ENCODE measurements at places on chromosomes 6 and 20.

DNA sequence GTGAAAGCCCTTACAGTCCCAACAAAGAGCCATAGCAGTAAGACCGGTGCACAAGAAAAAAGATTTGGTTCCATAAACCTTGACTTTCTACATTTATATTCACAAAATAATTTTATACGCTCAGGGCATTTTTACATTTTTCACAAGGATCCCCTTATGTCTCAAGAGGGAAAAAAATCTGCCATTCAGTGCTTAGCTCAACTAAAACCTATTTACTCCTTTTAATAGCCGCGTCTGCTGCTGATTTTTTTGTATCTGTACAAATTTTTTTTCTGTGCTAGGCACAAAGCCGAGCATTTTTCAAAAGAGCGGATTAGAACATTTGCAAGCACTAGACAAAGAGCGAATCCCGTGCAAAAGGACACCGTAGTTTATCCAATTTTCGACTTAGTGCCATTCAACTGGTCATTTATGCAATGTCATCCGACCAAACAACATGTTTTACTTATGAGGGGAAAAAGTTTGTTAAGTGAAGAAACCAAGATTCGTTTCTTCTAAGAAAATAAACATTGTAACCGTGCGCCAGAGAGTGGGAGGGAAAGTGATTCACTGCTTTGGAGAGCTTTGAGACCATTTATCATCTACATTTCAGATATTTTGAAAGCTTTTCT lies 3.7 kb downstream of the TFAP2D start:
- no peak for DNase-seq

- no peak for DNase-seq
These were observed 41.8 kb upstream of the DOK5 start for GRCh38 chr20:54433636-54434035.

- no peak for DNase-seq
These were observed 47.3 kb downstream of the L3MBTL3 start for GRCh38 chr6:130065609-130066156.

DNA sequence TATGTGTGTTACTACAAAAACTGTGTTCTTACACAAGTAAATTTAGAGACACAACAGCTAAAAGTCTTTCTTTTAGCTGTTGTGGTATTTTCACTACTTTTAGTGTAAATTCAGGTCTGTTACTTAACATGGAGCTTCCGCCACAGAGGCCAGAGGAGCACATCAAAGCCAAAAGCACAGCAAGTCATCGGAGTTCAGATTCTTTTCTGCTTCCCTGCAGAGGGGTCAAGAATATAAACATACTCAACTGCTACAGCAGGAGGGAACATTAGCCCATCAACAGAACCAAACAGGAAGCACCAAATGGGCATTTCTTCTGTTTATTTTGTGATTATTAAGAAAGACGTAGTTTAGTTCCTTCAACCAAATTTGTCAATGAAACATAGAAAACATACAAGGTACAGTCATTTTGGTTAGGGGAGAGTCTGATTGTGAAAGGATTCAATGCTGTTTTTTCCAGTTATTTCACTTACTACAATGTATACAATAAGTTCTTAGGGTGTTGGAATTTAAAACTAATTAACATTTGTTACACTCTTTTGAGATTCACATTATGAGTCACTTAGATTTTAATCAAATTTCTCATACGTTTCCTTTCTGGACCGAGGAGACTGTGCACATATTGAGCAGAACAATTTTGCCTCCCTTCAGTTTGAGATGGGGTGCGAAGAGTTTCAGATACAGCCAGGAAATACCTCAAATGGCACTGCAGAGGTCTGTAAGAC lies 42.8 kb upstream of the DSE start:
- DNase-seq, result no peak

DNA sequence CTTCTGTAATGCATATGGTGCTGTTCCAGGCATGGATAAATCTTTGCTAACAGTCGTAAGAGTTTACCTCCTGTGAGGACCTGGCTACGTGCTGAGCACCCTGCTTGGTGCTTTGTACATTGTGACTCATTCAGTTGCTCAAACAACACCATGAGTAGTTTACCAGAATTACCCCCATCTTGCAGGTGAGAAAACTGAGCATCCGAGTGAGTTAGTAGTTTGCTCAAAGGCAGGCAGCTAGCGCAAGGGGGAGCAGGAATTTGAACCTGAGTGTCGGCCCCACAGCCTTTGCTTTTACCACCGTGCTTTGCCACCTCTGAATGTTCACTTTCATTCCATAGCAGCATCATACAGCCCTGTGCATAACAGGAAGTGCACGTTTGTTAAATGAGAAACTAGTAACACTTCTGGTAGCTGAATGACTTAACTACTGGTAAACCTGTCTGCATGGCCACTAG lies 121.9 kb downstream of the MTHFD1L start:
- DNase-seq, result no peak

- DNase-seq, result no peak
These were observed 117.8 kb downstream of the RTN4IP1 start for GRCh38 chr6:106511288-106512047.

GRCh38 chr6:138183790-138184134 lies 22.0 kb downstream of the ARFGEF3 start:
- DNase-seq, result no peak

GRCh38 chr6:125173341-125174095 lies 19.9 kb downstream of the TPD52L1 start:
- DNase-seq, result no peak

DNA sequence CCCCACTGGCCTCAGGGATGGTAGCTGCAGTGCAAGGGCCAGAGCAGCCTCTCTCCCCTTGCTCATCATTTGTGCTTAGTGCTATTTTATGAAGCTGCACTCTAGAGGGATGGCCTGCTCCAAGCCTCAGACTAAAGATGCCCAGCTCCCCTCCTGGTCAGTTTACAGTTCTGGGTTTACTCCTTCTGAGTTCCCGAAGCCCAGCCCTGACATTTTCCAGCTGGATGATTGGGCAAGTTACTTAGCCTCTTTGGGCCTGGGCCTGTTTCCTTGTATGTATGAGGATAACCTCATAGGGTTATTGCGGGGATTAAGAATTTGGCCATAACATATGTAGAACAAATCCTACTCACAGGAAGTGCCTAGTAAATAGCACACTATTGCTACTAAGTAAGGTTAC lies 31.8 kb upstream of the EMILIN3 start:
- no peak for DNase-seq

DNA sequence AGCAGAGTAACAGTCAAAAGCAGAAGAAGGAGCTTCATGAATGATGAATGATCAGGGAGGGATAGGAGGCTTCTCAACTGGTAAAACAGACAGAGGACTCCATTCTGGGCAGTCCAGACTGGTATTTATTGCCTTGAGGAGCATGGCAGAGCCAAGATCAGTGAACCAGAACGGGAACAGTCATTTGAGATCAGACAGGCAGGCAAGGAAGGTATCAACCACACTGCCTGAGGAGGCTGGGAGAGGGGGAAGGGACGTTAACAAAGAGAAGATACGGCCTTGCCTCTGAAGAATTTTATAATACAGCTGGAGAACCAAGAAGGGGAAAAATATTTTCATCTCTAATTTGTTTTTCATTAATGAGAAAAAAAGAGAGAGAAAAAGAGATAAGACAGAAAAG lies at the start of gene DEFB121:
Gene DEFB121 (minus strand): TSS at position 101 of the 400 bp plus-strand sequence. CDS start 63 bp downstream, at position 38.
- no peak for DNase-seq

GRCh38 chr6:24931718-24932691 lies 3.8 kb downstream of the RIPOR2 start:
- no peak for DNase-seq

GRCh38 chr20:19113343-19113930 lies 99.0 kb upstream of the SLC24A3 start:
- DNase-seq, result no peak

DNA sequence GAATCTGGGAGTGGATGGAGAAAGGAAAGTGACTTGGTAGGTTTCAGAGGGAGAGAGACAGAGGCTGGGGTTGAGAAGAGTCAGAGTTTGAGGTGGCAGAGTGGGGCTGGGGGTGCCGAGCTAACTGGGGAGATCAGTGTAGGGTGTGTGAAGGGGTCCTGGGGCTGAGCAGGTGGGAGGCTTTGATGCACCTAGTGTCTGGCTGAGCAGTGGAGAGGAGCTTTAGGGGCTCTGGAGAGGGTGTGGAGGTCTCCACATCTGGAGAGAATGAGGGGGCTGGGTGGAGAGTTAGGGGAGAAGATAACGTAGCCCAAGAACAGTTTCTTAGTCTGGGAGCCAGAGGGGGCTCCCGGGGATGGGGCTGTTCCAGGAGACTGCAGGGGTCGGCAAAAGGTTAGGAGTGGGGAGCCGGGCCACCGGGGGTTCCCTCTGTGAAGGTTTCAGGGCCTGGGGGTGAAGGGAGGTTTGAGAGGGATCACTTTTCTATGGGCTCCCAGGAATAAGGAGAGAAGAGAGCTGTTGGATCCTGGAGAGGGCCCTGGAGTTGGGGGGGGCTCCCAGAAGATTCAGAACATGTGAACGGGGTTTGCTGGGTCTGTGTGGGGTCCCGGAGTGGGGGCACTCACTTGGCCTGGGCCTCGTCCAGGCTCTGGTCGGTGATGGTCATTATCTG lies 797 bp downstream of the PBX2 start:
- no peak for DNase-seq

DNA sequence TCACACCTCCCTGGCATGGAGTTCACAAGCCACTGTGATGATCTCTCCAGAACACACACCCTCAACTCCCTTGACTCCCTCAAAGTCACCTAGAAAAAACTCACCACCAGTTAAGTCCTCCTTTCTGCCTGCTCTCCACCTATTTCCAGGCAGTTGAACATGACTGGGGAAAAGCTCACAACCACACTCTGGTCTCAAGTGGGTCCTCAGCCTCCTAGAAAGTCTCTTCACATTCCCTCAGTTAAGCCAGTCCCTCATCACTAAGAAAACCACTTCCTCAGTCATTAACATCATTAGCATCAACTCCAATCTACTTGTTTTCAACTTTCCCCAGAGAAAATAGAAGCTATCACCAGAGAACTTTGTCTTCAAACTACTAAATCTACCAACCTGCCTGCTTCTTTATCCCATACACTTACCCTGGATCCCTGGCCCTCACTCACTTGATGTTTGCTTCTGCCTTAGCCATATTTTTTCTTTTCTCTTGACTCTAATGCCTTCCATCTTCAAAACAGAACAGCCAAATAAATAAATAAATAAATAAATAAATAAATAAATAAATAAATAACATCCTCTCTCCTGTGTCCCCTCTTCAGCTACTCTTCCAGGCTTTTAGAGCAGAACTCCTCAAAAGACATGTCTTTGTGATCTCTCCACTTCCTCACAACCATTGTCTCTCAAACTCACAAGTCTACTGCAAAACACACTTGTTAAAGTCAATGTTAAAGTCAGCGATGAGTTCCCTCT lies 742.4 kb upstream of the FLRT3 start:
- no peak for DNase-seq

DNA sequence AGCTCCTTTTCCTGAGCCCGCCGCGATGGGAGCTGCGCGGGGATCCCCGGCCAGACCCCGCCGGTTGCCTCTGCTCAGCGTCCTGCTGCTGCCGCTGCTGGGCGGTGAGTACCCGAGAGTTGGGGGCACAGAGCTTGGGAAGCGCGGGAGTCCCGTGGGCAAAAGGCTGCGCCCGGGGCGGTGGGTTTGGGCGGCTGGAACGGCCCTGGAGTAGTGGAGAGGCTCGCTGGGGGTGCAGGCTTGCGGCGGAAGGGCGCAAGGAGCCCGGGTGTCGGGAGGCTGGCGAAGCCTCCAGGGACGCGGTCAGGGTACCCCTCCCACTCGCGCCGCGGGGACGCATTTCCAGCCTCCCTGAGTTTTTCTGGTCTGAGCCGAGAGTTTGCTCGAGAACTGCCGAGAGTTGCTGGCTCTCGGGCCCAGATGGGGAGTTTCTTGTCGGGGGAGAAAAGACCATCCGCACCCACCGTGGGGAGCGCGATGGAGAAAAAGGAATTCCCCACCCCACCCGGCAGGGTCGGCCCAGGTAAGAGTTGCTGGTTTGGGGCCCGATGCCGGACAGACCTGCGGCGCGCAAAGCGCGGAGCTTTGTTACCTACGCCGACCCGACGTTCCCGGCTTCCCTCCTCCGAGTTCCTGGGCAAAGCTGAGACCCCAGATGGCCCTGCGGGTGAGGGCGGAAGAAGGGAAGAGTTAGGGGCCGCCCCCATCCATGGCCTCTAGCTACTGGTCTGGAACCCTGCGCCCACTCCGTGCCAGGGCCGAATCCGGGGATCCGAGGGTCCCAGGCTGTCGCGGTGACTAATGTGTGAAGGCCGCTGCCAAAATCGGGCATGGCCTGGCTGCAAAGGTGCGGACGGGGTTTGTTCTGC lies 584 bp downstream of the PTK7 start:
- DNase-seq, result no peak

GRCh38 chr20:60372275-60372674 lies 414.1 kb downstream of the CDH26 start:
- no peak for DNase-seq

DNA sequence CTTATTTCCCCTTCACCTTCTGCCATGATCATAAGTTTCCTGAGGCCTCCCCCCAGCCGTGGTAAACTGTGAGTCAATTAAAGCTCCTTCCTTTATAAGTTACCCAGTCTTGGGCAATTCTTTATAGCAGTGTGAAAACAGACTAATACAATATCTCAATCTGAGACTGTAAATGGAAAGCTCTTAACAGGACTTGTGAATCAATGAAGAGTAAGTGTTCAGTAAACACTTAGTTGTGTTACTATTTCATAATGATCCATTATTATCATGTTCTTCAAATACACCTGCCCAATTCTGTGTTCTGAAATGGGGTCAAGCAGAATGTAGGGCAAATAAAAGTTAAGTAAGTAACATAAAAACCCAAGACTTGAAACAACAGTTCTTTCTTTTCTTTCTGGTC lies 266.2 kb downstream of the TENT5A start:
- DNase-seq, result no peak

DNA sequence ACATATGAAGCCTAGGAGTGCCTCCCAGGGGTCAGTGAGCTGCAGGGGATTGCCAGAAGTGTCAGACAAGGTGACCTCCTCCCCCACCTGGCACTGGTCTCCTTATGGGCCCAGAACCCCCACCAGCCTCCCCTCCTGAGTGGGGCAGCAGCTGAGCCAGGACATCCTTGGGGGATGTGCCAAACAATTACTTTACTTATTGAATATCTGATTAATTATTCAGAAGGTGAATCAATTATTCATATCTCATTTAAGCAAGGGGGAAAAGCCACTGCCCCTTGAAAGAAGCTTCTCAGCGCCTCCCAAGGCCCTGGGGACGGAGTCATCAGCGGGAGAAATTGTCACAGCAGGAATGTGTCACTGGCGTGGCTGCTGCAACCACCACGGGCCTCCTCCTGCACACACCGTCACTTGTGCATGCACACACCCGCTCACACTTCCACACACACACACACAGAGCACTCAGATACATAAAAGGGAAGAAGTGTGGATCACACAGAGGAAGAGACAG lies 123.4 kb upstream of the MAFB start:
- no peak for DNase-seq

- DNase-seq, result no peak
These were observed 512 bp downstream of the TTBK1 start for GRCh38 chr6:43243664-43244321.

- DNase-seq, result no peak
These were observed 26.8 kb downstream of the SLC16A10 start for GRCh38 chr6:111114087-111114443.

DNA sequence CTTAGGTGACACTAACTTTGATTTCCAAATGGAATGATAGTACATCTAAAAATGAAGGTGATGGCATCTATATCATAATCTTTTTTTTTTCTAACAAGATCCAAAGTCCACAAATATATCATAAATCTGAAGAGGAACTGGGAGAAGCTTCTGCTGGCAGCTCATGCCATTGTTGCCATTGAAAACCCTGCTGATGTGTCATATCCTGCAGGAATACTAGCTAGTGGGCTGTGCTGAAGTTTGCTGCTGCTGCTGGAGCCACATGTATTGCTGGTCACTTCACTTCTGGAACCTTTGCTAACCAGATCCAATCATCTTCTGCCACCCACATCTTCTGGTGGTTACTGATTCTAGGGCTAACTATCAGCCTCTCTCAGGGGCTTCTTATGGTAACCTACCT lies 27.4 kb upstream of the KHDC1 start:
- DNase-seq, result no peak
